ENCODE measurements at places on chromosomes 6 and 20.

GRCh38 chr20:48631114-48632016, 196.4 kb downstream of the PREX1 start:
- peak; percentile 11 for DNase-seq

GRCh38 chr20:47993035-47993755, 207.9 kb upstream of the SULF2 start:
- peak; percentile 70 for DNase-seq

- no peak for DNase-seq
Observed at GRCh38 chr6:51301962-51302361, 483.3 kb downstream of the TFAP2B start.

DNA sequence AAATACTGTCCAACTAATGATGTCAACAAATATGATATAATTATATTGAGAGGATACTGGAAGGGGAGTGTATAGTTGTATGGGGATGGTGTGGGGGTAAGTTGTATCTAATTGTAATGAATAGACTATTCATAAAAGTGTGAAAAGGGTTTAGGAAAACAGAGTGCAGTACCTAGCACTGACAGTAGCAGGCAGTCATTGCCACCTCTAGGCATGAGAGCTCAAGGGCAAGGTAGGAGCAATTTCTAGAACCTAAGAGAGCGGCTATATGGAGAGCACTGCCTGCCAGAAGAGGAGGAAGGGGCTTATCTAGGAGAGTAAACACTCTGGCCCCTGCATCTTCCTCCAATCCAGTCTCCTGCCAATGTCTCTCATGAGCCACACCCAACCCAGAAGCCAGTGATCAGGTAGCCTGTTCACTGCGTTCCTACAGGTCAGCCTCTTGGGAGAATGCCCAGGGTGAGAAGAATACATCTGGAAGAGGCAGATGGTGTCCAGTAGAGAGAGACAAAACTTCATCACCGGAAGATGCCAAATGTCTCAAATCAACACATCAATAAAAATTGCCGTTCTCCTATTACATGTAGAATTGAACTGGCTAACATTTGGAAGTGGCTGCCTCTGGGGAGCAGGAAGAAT, 200.0 kb downstream of the LY86 start:
- DNase-seq: peak; percentile 30

DNA sequence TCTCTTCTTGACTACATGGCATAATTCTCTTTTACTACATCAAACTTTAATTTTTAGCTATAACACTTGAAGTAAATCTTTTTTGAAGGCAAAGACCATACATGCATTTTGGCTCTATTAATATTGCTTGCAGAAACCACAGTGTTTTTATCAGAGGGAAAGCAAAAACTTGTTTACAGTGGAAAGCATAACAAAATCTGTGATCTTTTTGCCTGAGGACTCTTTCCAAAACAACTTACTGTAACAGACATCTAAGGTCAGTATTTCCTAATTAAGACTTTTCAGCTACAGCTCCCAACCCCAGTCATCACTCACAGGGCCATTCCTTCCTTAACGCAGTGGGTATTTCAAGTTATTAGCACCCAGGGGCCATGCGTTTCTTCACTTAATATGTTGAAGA, 274.7 kb downstream of the CDKAL1 start:
- no peak for DNase-seq

- DNase-seq: no peak
Observed at GRCh38 chr20:3101737-3102574, 17.4 kb upstream of the AVP start.

GRCh38 chr6:135426833-135427232, 70.7 kb downstream of the AHI1 start:
- DNase-seq: no peak
